ENCODE measurements at places on chromosomes 12 and 14. TPM values are rescaled to one million over a fixed set of nuclear protein-coding genes. Genes with fewer than 3 reads are reported as not detected.

TAS2R43 gene
- total RNA-seq, result 0.35 TPM

CPSF6 gene
- 30.6 TPM for total RNA-seq

CYP27B1 gene
- 1.4 TPM for total RNA-seq

SPTLC2 gene
- total RNA-seq, result 30.0 TPM

RAB35 gene
- total RNA-seq, result 34.6 TPM

SMOC1 gene
- 0.89 TPM for total RNA-seq

WASHC3 gene
- total RNA-seq, result 78.7 TPM

KRT85 gene
- total RNA-seq, result not detected

KRT74 gene
- not detected for total RNA-seq

NXPH4 gene
- total RNA-seq, result 0.71 TPM

CFAP251 gene
- 2.0 TPM for total RNA-seq

HNRNPA1 gene
- total RNA-seq, result 563 TPM

TRAF3 gene
- total RNA-seq, result 14.5 TPM

ACSM4 gene
- total RNA-seq, result not detected

CLEC7A gene
- total RNA-seq, result not detected

MED13L gene
- total RNA-seq, result 50.7 TPM

PZP gene
- total RNA-seq, result not detected

ZFHX2 gene
- 1.9 TPM for total RNA-seq

HHIPL1 gene
- total RNA-seq, result 4.0 TPM

ZBTB25 gene
- total RNA-seq, result 3.2 TPM

TM9SF1 gene
- total RNA-seq, result 85.9 TPM

ACVRL1 gene
- total RNA-seq, result 20.2 TPM

DIABLO gene
- total RNA-seq, result 70.1 TPM

IAPP gene
- total RNA-seq, result not detected

PAPOLA gene
- total RNA-seq, result 65.4 TPM

SYCP3 gene
- not detected for total RNA-seq

CISTR gene
- total RNA-seq, result not detected

All from myometrial cell (primary cell).